Activated T-cell treated with anti-CD3 and anti-CD28 coated beads, Interleukin-2, amount 50 U/mL, for 72 hours (primary cell): ENCODE measurements at places on chromosomes 13 and 19.

DNA sequence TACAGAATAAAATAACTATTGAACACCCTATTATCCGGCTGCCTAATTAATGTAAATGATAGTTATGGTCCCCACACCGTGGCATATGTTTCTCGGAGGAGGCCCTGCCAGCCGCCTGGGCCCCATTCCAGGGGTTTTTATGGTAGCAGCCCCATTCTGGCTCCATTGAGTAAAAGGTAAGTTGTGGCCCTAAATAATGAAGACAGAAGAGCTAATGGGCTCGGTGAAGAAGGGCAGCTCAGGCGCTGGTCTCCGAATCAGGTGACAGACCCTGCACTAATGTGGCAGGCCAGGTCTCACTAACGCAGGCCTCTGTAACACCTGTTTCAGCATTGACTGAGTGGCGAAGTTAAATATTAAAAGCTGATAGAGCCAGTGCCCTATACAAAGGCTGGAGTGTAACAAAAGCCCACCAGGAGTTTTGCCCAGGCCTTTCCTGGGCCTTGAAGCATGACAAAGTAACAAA lies 19.1 kb downstream of the POP4 start:
- no peak for DNase-seq

- DNase-seq, result no peak
Observed at GRCh38 chr13:23579896-23580683, 9.9 kb downstream of the TNFRSF19 start.

- DNase-seq, result no peak
Observed at GRCh38 chr19:4594201-4594600, 34.7 kb upstream of the SEMA6B start.

GRCh38 chr19:41298348-41298964 lies 11.5 kb upstream of the CCDC97 start:
- no peak for DNase-seq

DNA sequence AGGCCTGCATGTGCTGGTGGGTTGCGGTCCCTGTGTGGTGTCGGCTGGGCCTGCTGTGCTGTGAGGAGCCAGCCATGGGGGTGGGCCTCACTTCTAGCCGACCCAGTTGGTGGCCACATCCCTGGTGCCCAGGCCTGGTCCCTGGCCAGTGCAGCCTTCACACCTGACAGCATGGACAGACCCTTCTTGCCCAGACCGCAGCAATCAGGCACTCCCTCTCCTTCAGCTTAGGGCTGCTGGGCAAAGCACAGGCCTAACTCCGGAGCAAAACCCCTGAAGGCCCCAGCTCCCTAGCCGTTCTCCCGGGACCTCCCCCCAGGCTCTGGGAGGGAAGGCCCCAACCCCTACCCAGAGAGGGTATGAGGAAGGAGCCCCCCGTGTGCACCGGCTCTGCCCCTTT lies 6.6 kb upstream of the MCF2L start:
- DNase-seq, result no peak

GRCh38 chr13:32019612-32020233 lies 11.9 kb upstream of the FRY start:
- DNase-seq, result peak; percentile 36

GRCh38 chr13:25034173-25034572 lies 61.8 kb upstream of the PABPC3 start:
- DNase-seq, result no peak

DNA sequence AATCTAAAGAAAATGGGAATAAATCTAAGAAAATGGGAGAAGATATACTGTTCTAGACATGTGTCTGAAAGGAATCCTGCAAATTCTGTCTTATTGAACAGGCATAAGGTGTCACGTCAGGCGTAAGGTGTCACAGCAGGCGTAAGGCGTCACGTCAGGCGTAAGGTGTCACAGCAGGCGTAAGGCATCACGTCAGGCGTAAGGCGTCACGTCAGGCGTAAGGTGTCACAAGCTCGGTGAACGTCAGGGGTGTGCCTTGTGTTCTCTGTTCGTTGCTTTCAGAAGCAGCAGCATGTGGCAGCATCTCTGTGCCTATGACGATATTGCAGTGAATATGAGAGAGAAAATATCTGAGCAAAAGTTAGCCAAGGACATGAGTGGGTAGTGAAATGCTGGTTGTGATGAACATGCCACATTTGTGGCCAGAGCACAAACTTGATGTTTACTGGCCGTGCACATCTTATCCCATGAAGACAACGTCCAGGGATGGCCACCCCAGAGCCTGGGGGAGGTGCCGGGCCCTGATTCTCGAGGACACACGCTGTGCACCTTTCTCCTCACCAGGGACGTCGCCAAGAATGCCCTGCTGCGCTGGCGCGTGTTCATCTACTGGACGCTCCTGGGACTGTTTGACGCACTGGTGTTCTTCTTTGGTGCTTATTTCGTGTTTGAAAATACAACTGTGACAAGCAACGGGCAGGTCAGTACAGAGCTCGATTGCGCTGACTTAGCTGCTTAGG lies 107.0 kb upstream of the MCF2L start:
- no peak for DNase-seq

- DNase-seq, result no peak
Observed at GRCh38 chr19:52296400-52296772, 583 bp upstream of the ZNF480 start.

DNA sequence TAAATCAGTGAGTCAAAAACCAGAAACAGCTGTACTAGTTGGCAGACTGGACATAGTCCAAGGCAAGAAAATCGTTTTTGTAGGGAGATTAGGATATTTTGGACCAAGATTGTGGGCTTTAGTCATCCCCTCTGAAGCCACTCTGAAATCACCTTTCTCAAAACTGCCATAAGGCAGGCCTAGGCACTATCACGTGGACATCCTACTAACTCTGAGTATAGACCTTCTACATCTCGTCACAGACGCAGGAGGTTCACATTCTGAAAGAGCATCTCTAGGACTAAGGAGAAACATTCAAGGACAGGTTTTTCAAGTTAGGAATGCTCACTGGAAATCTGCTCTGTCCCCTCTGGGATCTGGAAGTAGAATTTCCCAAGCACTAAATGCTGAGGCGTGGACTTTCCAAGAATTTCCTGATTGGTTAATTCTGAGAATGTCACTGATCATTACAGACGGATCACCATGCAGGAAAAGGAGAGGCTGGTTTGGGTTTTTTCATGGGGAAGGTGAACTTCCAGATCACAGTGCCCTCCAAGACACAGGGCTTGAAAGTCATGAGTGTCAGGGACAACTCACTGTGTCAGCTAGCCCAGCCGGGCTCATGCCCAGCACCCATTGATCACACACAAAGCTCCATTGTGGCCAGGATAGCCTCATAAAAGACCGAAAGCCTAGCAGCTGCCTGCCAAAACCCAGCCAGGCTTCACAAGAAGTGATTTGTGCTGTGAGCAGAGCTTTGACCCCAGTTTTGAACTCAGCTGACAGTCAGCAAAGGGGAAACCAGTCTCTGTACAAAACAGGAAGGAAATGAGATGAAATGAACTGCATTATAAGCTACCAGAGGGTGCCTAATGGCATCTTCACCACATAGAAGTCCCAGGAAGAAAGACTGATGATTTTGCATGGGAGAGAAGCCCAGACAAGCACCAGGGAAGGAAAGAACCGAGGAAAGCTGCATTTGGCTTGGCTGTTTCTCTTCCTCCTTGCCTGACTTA lies 2.7 kb upstream of the RUBCNL start:
- DNase-seq, result peak; percentile 20

GRCh38 chr19:34360354-34360909 lies 4.6 kb upstream of the GPI start:
- no peak for DNase-seq

DNA sequence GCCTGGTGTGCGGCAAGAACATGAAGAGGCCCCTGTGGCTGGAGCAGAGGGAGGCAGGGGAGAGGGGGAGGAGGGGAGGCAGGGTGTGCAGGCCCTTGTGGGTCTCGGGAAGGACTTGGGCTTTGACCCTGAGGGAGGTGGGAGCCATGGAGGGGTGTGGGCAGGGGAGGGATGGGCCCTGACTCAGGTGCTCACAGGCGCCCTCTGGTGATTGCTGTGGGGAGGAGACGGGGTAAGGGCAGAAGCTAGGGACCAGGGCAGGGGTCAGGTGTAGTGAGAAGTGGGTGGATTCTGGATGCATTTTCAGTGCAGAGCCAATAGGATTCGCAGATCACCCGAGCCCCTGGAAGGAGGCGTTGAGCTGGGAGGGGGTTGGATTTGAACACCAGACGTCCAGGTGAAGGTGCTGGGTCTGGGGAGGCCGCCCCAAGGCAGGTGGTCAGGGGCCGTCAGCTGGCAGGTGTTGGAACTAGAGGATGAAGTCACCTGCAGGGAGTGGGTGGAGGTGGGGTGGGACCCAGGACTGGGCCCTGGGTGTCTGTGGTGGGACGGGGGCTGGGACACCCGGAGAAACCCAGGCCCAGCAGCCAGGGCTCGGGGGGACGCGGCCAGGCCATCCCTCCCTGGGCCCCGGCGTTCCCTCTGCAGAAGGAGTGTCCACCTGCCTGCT lies 185.4 kb downstream of the KDM4B start:
- peak; percentile 59 for DNase-seq

DNA sequence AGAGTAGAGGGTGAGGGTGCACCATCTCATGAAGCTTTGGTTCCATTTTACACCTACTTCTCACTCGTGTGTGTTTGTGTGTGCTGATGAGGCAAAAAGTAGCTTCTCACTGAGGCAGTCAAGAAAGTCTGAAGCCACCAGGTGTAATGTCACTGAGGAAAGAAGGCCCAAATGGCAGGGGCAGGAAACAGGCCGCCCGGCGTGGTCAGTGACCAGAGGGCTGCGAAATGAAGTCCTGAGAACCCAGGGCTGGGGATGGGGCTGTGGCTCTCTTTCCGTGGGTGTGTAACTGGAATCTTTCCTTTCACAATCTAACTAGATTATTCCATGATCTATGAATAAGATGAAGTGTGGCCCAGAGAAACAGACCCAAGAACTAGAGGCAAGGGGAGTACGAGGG lies 25.5 kb upstream of the TFDP1 start:
- no peak for DNase-seq

DNA sequence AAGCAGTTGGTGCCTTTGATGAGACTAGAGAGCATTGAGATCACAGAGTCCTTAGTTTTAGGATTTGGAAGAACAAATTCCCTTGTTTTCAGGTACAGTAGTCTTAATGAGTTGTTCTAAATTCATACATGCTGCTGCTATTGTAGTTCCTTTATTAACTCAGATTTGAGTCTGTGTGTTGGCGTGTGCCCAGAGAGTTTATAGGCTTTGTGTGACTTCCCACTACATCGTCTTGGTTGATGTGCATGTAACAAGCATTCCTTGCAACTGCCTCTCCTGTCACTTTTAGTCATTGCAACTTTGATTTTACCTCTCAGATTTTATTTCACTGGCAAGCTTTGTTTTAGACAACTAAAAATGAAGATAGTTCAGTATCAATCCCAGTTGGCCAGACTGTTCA lies 135.5 kb downstream of the ZAR1L start:
- DNase-seq, result no peak

GRCh38 chr13:72647422-72647821 lies 80.0 kb downstream of the MZT1 start:
- DNase-seq, result no peak

DNA sequence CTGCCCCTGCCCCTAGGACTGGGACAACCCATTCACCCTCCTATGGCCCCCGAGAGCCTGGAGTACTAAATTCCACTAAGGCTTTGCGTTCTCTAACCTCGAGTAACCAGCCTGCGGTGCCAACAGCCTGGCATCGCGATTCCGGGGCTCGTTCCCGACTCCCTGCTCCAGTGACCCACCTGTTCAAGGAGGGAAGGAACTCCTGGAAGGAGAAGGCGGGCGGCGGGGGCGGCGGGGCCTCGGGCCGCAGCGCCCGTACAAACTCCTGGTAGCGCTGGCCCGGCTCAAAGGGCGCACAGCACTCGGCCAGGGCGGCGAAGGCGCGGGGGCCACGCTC lies 6.3 kb downstream of the GMIP start:
- DNase-seq, result no peak

GRCh38 chr19:1354970-1355567 lies 28.6 kb upstream of the NDUFS7 start:
- DNase-seq, result no peak

DNA sequence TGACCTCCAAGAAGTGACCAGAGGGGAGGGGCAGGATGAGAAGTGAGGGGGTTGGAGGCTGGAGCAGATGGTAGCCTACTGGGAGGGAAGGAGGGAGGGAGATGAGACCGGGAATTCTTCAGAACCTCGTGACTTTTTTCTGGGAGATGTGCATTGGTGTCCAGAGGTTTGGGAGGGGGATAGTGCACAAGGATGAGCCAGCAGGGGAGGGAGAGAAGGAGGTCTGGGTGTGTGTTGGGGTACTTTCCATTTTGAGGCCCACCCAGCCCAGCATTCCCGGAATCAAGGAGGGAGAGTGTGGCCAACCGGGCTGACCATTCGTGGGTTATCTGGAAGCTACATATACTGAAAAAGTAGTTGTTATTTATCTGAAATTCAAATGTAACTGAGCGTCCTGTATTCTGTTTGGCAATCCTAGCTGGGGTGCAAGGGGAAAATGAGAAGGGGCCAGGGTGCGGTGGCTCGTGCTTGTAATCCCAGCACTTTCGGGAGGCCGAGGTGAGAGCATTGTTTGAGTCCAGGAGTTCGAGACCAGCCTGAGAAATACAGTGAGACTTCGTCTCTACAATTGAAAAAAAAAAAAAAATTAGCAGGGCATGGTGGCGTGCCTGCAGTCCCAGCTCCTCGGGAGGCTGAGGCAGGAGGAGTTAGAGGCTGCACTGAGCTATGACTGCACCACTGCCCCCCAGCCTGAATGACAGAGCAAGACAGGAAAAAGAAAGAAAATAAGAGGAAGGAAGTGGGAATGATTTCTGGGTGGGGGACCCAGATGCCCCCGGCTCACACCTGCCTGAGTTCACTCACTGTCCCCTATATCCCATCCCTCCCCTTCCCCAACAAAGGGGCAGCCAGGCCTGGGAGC lies 4.4 kb upstream of the C3 start:
- DNase-seq, result no peak

- no peak for DNase-seq
Observed at GRCh38 chr13:75010941-75011340, 471.0 kb downstream of the TBC1D4 start.

DNA sequence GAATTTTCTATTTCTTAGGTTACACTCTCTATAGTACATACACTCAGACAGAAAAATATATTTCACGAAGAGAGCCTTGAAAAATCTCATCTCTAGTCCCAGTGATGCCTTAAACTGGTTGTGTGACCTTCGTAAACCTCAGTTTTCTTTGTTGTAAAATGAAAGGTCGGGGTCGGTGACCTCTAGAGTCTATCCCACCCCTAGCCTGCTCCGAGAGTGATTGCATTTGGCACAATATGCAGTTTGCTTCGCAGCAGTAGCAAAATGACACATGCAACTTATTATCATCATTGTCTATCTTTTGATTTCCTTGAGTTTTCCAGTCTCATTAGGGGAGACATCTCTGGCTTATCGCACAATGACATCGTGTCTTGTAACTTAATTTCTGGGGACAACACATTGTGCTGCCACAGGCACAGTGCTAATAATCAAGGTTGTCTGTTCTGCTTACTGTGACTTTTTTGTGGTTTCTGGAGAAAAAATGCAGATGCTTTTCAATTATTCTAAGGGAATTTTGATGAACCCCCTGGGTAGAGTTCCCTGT lies 115.0 kb downstream of the GGACT start:
- no peak for DNase-seq
